Sigmoid colon (tissue), 7 donors: ENCODE measurements at places on chromosomes 6 and 20.

GRCh38 chr20:47886454-47887041 is 101.3 kb upstream of the SULF2 start:
- no peak for DNase-seq
- H3K36me3 ChIP-seq = no peaks in the 10 kb centered on the region
- no peaks in the 10 kb centered on the region for H3K27me3 ChIP-seq
- no peak overlapping the region for H3K4me3 ChIP-seq

DNA sequence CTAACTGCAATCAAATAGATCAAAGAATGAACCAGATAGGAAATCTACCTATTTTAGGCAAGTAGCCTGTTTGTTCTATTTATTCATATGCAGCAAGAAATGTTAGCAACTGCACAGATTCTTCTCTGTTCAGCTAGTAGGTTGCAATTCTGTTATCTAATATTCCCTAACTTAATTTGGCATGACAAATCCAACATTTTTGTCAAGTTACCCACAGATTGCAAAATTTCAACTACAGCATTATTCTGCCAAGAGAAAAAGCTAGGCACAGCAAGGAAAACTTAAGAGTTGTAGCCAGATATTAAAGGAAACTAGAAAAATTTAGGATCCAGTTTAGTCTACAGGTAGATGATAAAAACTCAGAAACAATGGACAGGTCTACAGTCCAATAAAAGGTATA is 104.4 kb upstream of the SYNCRIP start:
- no peak overlapping the region for H3K4me3 ChIP-seq
- no peaks in the 10 kb centered on the region for H3K27me3 ChIP-seq
- no peak overlapping the region for H3K27ac ChIP-seq
- no peak for DNase-seq
- H3K36me3 ChIP-seq = no peaks in the 10 kb centered on the region

GRCh38 chr6:111521497-111522270 is 38.7 kb upstream of the REV3L start:
- no peaks in the 10 kb centered on the region for H3K27me3 ChIP-seq
- no peak overlapping the region for H3K27ac ChIP-seq
- H3K36me3 ChIP-seq = no peaks in the 10 kb centered on the region
- no peak for DNase-seq
- H3K4me3 ChIP-seq = no peak overlapping the region
- peaks cover 11% of the 10 kb centered on the region for H3K4me1 ChIP-seq

GRCh38 chr20:14189794-14190402 is 147.5 kb downstream of the FLRT3 start:
- no peak for DNase-seq
- no peaks in the 10 kb centered on the region for H3K27me3 ChIP-seq
- H3K36me3 ChIP-seq = no peaks in the 10 kb centered on the region
- no peak overlapping the region for H3K27ac ChIP-seq
- H3K4me3 ChIP-seq = no peak overlapping the region

DNA sequence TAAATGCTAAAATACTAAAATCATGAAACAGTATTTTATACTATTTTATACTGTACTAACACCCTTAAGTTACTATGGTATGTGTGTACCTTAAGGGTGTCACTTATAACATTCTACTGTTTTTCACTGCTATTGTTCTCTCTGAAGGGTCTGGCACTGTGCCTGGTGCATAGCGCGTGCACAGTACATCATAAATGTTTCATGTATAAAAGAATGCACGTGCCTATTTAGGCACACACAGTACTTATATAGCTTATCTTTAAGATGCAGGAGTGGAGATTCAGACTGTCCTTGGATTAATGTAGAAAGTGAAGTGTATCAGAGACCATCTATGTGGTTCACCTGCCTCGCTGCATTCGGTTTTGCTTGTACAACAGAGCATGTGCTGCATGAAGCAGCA is 64.0 kb upstream of the SGK1 start:
- no peaks in the 10 kb centered on the region for H3K27me3 ChIP-seq
- H3K4me3 ChIP-seq = no peak overlapping the region
- no peaks in the 10 kb centered on the region for H3K4me1 ChIP-seq
- no peaks in the 10 kb centered on the region for H3K36me3 ChIP-seq

DNA sequence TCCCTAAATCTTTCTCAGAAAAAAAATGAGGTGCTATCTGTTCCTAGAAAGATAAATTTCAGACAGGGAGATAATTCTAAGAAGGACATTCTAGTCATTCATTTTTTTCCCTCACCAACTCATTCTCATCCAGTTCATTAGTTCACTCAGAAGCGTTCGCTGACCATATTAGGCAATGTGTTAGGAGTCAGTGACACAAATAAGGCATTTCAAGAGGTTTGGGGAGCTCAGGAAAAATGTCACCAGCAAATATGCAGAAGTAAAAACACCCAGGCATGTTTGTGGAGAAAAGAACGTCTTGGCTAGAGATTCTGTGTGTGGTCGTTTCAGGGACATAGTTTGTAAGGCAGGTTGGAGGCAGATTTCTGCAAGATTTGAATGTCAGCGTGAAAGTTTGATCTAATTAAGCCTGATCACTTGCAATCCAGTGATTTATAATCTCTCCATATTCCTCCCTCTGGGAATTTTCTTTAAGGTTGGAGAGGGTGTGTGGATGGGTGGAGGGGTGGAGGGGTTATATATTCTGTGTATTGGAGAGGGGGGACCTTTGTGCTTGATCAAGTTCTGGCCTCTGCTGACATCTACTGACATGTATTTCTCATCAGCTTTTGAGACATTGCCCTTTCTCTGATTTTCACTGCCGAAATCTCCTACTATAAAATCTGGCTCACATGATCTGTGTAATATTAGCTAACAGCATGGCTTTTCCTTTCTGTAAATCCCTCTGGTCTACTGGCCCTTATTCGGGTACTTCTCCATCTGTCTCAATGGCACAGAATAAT is 3.6 kb downstream of the MYCT1 start:
- H3K4me1 ChIP-seq = no peaks in the 10 kb centered on the region
- H3K36me3 ChIP-seq = no peaks in the 10 kb centered on the region
- no peaks in the 10 kb centered on the region for H3K27me3 ChIP-seq
- H3K27ac ChIP-seq = no peak overlapping the region
- no peak for DNase-seq
